ENCODE measurements at places on chromosomes 6 and 20.

GRCh38 chr20:46378412-46379009 is 27.9 kb downstream of the ELMO2 start:
- DNase-seq: no peak

DNA sequence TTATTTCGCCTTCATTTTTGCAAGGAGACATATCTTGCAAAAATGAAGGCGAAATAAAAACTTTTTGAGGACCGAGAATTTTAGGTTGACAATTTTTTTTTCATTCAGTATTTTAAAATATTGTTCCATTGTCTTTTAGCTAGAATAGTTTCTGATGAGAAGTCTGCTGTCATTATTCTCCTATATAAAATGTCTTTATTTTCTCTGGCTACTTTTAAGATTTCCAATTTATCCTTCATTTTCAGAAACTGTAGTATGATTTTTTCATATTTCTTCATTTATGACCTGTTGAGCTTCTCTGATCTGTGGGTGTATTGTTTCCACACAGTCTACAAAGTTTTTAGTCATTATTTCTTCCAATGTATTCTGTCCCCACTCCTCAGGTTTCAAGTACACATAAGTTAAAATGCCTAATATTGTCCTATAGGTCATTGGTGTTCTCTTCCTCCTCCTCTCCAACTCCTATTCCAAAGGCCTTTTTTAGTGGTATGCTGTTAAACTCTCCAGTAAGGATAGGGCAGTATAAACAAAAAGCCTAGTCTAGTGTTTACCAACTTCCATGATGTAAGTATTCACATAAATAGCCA is 15.7 kb downstream of the AHI1 start:
- DNase-seq: no peak

- DNase-seq: no peak
Observed at GRCh38 chr20:44145131-44145775, 41.7 kb downstream of the JPH2 start.

DNA sequence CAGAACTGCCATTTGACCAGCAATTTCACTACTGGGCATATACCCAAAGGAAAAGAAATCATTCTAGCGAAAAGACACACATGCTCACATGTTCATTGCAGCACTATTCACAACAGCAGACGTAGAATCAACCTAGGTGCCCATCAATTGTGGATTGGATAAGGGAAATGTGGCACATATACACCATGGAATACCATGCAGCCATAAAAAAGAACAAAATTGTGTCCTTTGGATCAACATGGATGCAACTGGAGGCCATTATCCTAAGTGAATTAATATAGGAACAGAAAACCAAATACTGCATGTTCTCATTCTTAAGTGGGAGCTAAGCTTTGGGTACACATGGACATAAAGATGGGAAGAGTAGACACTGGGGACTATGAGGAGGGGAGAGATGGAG is 16.1 kb downstream of the RAET1E start:
- no peak for DNase-seq

GRCh38 chr6:145075425-145075824 is 659.9 kb downstream of the EPM2A start:
- no peak for DNase-seq

DNA sequence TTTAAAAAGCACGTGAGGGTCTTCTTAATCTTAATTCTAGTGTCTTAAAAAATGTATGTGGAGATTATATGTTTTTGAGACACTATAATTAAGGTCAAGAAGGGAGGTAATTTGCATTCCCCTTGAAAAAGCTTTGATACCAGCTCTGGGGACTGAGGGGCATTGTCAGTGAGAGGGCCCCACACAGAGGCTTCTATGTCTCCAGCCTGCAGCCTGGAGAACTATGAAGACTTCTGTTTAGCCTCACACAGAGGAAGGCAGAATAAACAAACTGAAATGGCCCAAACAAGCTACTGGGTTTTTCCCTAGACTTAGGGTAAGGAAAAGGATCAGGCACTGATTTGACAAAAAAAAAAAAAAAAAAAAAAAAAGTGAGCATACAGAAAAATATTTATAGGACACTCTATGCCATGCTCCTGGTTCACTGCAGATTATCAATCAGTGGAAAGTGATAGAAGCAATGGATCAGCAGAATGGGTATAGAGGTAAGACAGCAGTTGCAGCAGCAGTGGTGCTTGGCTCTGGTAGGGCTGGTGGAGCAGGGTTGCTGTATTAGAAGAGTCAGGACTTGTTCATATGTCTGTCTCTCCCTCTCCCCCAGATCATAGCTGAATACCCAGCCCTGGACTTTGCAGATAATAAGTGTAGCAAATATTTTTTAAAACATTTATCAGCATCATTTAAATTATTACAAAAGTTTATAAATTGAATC is 85.4 kb downstream of the KLHL32 start:
- DNase-seq: no peak

DNA sequence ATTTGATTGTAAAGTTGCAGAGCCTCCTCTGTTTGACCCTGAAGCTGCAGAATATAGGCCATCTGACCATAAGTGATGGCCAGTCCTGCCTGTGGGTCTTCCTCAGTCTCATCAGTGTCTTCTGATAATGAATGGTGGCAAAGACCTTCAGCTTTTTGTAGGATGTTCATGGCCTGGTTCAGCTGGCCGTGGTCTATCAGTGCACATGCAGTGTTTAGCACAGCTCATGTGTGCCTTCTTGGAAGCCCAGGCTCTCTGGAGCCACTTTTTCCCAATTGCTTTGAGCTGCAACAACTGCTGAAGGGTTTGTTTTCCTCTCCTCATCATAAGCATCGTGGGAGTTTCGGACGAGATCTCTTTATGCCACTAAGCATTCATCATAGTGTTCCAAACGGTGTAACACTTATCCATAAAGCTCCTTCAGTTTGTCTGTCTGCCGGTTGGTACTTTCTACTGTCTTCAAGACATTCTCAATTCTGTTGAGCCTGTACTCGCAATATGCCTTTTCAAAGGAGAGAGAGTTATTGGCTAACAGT is 70.1 kb upstream of the TULP4 start:
- no peak for DNase-seq

DNA sequence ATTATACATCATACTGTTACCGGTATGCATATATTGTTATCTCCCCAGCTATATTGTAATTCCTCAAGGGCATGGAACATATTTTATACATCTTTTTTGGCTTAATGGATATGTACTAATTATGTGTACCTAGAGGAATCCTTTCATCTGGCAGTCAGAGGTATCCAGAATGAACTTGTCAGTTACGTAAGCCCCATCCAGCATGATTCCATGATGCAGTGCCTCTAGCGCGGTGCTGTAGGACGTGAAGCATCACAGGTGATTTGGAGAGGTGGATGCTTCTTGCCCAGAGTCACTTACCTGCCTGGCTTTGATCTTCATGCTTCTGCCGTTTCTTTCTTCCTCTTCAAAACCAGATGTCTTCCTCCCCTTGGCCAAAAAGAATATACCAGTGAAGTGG is 159.1 kb downstream of the UST start:
- DNase-seq: no peak

GRCh38 chr6:33781131-33781975 is 7.6 kb downstream of the LEMD2 start:
- DNase-seq: no peak

GRCh38 chr6:31622684-31623091 is 2.2 kb downstream of the PRRC2A start:
- DNase-seq: no peak

- DNase-seq: no peak
Observed at GRCh38 chr6:158963020-158963808, 36.8 kb downstream of the RSPH3 start.

DNA sequence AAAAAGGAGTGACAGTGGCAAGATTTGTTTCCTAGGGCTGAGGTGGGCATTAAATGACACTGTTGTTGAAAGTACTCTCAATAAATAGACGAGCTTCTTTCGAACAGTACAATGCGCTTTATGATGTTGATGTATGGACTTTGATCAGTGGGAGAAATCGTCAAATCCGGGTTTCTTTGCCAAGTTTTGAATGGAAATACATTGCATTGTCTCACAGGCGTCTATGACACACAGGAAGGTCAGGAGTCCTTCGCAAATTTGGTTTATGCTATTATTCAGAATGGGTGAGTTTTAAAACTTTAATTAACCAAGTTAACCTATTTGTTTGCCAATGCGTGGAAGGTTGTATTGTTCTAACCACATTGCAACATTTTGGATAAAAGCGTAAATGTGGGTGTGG is 547.3 kb upstream of the SLC35B3 start:
- no peak for DNase-seq

GRCh38 chr20:19889011-19889953 is 127.9 kb upstream of the NAA20 start:
- DNase-seq: no peak

DNA sequence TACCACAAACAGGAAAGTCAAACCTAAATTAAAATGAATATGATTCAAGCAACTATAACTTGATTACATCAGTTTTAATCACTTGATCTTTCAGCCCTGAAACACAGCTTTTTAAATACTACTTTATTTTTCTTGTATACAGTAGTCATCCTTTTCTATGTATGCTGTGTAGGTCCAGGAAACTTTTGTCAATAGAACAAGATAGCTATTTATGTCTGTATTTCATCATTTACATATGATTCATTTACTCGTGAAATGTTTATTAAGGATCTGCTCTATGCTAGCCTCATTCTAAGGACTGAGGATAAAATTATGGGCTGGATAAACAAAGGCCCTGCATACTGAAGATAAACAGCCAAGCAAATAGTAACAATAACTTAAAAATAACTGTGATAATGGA is 930.2 kb downstream of the TFAP2A start:
- DNase-seq: no peak

- no peak for DNase-seq
Observed at GRCh38 chr6:148494226-148494625, 151.6 kb downstream of the SASH1 start.

DNA sequence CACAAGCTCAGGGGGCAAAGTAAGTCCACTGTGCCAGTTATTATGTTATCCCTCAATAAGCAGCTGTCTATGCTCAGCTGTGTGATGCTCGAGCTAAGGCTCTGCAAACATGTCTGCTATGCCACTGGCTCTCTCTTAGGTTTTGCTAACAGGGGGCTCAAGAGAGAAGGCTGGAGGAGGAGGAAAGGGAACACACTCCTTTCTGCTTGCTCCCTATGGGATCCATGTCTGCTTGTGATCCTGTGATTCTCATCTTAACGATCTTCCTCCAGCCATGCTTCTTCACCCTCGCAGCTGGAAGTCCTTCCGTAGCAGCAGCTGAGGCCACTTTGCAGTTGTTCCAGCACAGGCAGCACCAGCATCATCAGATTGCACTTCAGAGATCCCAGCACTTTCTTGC is 37.0 kb upstream of the IGF2R start:
- no peak for DNase-seq
